GM12878 (cell line): ENCODE measurements at places on chromosomes 3 and 15. TPM values are rescaled to one million over a fixed set of nuclear protein-coding genes. Genes with fewer than 3 reads are reported as not detected.

DNA sequence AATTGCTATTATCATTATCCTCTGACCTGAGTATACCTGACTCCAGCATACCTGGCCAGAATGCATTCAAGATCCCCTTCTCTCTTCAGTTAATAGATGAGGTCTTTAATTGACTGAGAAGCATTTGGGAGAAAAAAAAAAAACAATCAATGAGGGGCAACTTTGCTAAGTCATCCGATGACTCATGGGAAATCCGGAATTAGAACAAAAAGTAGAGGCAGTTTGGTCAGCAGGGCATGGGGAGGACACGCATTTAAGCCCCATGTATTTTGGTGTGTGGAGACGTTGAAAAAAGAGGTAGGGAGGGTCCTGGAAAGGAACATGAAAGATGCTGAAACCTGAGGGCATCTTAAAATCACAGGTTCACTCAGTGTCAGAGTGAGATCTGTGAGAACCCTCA lies 256.2 kb downstream of the RORA start:
- DNase-seq: no peak

DNA sequence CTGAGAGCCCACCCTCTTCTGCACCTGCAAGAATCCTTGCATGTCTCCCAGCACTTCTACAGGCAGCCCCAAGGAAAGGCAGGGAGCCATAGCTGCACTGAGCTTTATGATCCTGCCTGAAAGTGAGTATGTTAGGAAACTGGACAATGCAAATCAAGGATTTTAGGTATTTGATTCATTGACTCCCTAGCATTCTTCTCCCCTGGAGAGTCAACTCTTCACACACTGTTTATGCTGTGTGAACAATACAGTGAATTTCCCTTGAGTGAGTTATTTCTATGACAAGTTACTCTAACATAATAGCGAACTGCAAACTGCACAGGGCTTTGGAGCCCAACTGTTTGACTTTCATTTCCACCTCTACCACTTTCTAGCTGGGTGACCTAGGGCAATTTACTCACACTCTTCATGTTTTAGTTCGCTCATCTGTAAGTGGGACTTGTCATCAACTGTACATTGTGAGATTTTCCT lies 96.0 kb upstream of the PHLDB2 start:
- no peak for DNase-seq

The NIT2 gene
- polyA plus RNA-seq: 160 and 162 TPM in 2 replicates

The ACTC1 gene
- polyA plus RNA-seq: 1.3 and 1.6 TPM in 2 replicates

GRCh38 chr15:48501208-48501607 lies 144.3 kb downstream of the FBN1 start:
- DNase-seq: peak; percentile 15

DNA sequence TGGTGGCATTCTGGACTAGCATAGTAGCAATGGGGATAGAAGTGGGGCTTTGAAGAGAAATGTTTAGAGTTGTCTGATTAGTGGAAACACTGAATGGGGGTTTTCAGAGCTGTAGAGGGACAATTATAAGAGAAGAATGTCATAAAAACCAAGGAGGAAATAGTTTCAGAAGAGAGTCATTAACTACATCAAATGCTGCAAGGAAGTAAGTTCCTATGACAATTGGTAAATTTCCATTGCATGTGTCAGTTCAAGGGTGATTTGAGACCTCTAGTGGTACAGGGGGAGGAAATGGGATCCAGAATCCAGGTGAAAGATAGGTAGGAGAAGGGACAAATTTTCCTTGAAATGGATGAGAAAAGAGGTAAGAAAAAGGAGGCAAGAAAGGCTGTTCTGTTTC lies 68.3 kb upstream of the TBC1D5 start:
- DNase-seq: no peak
